Activated naive CD4-positive, alpha-beta T cell treated with anti-CD3 and anti-CD28 coated beads, Interleukin-2, amount 50 U/mL, for 16 hours (primary cell): ENCODE measurements at places on chromosomes 12 and 14.
A peak's percentile ranks its signal among the peaks of the same experiment; 100 is the strongest.

GRCh38 chr12:5307065-5307464 lies 124.8 kb upstream of the NTF3 start:
- no peak for DNase-seq

DNA sequence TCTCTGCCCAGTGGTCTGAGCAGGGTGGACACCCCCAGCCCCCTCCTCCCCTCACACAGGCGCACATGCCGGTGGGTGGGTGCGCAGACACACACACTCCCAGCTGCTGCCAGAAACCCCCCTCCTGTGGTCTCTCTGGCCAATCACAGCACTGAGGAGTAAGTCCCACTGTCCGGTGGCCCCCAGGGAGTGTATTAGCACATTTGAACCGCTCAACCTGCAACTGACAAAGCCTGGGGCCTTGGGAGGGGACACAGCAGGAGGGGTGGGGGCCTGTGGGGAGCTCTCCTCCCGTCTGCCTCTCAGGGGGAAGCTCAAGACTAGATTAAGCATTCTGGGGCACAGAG lies 11.7 kb downstream of the FIGNL2 start:
- DNase-seq: no peak

GRCh38 chr14:100160534-100160916 lies 1.1 kb upstream of the DEGS2 start:
- no peak for DNase-seq

GRCh38 chr14:35390577-35391387 lies 13.8 kb downstream of the NFKBIA start:
- no peak for DNase-seq

DNA sequence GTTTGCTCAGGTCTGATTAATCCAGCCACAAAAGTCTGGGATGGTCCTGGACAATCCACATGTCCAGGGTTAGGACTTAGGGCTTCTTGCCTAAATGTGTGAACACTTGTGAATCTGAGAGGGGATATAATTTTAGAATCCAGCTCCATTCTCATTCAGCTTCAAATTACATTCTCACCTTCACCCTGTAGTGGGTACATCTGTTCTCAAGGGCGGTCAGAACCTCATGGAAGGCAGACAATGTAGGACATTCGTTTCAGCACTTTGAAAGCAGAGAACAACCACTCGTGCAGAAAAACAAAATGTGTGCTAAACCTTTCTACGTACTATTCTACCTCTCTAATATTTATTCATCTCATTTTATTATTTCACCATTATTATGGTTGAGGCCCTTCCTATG lies 1.2 kb downstream of the TMEM229B start:
- no peak for DNase-seq

GRCh38 chr14:66752109-66752508 lies 244.2 kb downstream of the GPHN start:
- DNase-seq: no peak

- no peak for DNase-seq
Measured at GRCh38 chr14:99579903-99580571, 24.0 kb downstream of the CCDC85C start.

DNA sequence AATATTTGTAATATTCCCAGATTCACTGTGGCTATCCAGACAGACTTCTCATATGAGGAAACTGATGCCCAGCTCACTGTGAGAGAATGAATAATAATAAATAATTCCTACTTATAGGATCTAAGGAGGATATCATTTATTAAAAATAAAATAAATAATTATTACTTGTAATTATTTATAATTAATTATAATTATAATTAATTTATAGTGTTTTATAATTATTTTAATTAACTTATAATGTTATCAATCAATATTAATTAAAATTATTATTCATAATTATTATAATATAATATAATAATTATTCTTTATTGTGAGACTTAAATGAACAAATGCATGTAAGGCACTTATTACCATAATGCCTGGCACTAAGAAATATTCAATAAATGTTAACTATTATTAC lies 192.8 kb downstream of the GALC start:
- DNase-seq: no peak

- DNase-seq: no peak
Measured at GRCh38 chr12:20194171-20194570, 174.2 kb upstream of the PDE3A start.

GRCh38 chr14:39768589-39768988 lies 336.4 kb upstream of the FBXO33 start:
- no peak for DNase-seq

DNA sequence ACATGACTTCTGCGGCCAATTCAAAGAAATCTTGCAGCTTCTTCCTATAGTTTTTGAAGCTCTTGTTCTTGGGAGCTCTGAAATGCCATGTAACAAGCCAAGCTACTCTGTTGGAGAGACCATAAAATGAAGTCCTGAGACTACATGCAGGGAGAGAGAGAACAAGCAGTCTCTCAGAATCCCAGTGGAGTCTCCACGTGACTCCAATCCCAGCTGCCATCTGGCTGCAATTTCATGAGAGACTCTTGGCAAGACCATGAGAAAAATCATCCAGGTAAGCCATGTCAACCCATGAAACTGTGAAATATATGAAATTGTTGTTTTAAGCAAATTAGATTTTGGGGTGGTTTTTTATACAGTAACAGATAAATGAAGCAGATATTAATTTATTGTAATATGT lies 54.4 kb downstream of the KLRG1 start:
- DNase-seq: no peak

- DNase-seq: no peak
Measured at GRCh38 chr12:54412786-54413185, 6.3 kb downstream of the ITGA5 start.

DNA sequence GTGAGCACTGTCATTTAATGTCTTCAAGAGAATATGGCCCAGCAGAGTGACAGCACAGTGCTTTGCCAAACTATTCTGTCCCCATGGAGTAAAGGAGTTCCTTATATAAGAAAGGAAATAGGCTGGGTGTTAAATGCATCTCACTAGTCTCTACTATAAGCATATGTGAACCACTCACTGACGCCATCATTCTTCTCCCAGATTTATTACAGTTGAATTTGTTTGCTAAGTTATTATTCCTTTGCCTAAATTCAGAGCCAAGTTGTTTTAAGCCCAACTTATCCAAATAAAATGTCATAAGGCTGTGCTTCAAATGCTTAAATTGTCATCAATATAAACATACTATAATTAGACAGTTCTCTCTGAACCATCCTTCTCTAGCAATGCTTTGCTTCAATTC lies 151.6 kb downstream of the KCNA5 start:
- no peak for DNase-seq

DNA sequence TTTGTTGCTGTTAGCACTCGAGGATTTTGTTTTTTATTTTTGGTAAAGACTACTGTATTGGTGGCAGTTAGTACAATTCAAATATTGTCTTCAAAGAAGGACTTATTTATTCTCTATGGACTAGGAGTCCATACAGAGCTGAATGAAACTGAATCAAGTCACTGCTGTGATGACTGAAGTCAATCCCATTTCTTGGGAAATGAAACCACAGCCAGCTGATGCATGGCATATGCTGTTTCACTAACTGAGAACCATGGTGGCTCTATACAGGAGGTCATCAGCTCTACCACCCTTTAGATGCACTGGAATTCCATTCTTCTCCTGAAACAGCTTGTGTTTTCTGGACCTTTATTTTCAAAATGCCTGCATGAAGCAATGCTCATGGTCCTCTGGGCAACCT lies 22.2 kb downstream of the VTI1B start:
- no peak for DNase-seq

DNA sequence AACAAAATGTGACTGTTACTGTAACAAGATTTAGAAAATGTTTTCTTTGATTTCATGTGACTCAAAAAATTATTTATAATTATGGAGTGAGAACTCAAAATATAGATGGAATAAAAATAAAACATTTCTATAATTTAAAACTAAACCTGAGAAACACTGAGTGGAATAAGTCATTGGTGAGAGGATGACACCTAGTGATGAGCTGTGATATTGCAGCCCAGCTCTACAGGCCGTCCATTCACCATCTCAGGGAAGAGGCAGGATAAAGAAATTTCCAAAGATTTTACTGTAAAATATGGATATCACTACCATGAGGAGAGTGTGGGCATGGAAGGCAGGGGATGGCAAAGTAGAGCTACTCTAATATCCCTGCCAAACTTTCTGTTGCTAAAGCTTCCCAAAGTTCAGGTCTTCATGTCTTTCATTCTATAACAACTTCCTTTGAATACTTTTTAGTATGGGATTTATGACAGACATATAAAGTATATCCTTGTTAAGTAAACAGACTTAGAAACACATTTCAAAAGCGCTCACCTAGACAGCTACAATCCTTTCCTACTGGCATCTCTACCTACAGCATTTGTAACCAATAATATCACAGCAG lies 308.0 kb downstream of the ITPR2 start:
- DNase-seq: peak; percentile 10

GRCh38 chr12:54385251-54385914 lies 850 bp upstream of the ZNF385A start:
- DNase-seq: no peak

- no peak for DNase-seq
Measured at GRCh38 chr12:132049876-132050275, 94.2 kb downstream of the DDX51 start.

DNA sequence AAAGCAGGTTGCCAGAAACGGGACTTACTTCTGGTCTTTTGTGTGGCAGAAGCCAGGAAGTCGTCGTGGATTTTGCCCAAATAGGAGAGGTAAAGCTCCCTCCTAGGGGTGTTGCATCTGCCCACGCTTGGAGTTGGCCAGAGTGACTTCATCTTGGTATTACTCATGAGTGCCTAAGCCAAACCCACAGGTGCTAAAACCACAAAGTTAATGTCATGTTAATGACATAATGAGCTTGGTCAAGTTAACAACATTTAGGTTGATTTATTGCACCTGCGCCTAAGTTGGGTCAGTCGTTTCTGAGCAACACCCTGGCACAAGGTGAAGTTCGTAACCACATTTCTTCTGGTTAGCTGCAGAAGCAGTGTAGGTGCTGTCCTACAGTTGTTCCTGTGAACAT lies 225.2 kb downstream of the FUT8 start:
- DNase-seq: no peak

DNA sequence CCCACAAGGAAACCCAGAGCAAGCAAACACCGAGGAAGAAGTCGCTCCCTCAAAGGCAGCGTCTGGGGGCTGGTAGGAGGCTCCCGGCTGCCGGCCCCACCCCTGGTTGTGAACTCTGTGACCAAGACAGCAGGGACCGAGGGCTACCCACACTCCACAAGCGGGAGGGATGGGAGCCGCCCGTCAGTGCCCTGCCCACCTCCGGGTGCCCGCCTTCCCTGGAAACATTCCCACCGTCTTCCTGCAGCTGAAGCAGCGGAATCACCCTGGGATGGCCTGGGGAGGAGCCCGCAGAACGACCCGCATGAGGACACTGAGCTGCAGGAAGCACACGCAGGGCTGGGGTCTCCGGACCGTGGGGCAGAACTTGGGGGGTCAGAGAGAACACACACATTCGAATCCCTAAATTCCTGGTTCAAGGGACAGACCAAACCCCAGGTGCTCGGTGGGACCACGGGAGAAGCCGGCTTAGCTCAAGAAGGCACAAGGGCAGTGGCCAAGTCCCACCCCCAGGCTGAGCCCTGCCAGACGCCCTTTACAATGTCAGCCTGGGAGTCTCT lies 33.5 kb upstream of the C14orf180 start:
- no peak for DNase-seq

DNA sequence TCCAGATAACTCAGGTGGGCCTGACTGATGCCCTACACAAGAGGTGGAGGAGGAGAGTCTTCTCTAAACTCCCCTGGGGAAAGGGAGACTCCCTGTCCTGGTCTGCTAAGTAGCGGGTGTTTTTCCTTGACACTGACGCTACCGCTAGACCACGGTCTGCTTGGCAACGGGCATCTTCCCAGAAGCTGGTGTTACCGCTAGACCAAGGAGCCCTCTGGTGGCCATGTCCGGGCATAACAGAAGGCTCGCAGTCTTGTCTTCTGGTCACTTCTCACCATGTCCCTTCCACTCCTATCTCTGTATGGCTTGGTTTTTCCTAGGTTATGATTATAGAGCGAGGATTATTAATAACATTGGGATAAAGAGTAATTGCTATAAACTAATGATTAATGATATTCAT lies 965.5 kb downstream of the TMEM121 start:
- DNase-seq: peak; percentile 21

- DNase-seq: no peak
Measured at GRCh38 chr14:71532790-71533189, 399.4 kb upstream of the RGS6 start.

- no peak for DNase-seq
Measured at GRCh38 chr12:107564946-107565345, 120.7 kb upstream of the PWP1 start.

DNA sequence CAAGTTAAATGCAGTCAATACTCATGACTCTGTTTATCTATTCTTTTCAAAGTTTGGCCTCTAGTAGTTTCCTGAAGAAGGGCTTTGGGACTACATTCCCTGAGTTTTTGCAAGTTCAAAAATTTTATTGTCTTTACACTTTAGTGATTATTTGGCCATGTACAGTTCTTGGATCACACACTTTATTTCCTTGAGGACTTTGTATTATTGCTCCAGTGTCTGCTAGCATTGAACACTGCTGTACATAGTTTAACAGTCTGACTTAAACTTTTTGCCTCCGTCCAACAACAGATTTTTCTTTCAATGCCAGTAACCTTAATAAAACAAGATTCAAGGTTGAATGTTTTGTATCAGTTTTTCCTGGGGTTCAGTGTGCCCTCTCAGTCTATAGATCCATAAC lies 132.3 kb downstream of the DERA start:
- no peak for DNase-seq

DNA sequence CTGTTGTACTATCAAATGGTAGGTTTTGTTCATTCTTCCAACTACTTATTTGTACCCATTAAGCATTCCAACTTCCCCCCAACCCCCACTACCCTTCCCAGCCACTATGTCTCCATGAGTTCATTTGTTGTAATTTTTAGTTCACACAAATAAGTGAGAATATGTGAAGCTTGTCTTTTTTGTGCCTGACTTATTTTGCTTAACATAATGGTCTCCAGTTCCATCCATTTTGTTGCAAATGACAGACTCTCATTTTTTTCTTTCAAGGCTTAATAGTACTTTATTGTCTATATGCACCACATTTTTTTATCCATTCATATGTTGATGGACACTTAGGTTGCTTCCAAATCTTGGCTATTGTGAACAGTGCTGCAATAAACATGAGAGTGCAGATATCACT lies 86.2 kb downstream of the ALG10B start:
- DNase-seq: no peak

- no peak for DNase-seq
Measured at GRCh38 chr14:89563471-89563870, 146.4 kb upstream of the FOXN3 start.

DNA sequence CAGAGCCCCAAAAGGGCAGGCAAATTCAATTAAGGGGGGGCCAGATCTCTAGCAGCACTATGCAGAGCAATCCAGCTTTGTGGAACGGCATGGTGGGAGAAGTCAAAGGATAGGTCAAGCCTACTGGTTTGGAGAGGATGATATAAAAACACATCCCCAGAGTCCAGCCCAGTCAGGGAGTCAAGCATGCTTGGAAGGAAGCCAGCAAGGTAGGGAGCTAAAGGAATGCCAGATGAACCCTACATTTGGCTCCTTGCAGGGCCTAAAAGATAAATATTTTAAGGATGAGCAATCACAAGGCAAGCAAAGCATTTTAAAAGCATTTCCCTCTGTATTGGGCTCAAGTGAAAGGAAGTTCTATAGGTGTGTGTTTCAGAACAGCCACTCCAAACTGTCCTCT lies 21.4 kb downstream of the KCTD10 start:
- DNase-seq: no peak
